ENCODE measurements at places on chromosomes 2 and 18. TPM values are rescaled to one million over a fixed set of nuclear protein-coding genes. Genes with fewer than 3 reads are reported as not detected.

The ANKRD29 gene
- 0.90 TPM for total RNA-seq

The KIAA2012 gene
- total RNA-seq, result not detected

The UPP2 gene
- not detected for total RNA-seq

The CRYBA2 gene
- total RNA-seq, result not detected

The INHBB gene
- 4.0 TPM for total RNA-seq

The ANKAR gene
- total RNA-seq, result 4.3 TPM

The POTEI gene
- not detected for total RNA-seq

The TGOLN2 gene
- 98.8 TPM for total RNA-seq

The PTPN2 gene
- 22.2 TPM for total RNA-seq

The CYTIP gene
- total RNA-seq, result not detected

The MBD2 gene
- 22.0 TPM for total RNA-seq

The ALLC gene
- total RNA-seq, result not detected

The GLI2 gene
- total RNA-seq, result 6.6 TPM

The LMAN1 gene
- 196 TPM for total RNA-seq

The EPAS1 gene
- total RNA-seq, result 341 TPM

The AFF3 gene
- total RNA-seq, result 0.32 TPM

The NYAP2 gene
- total RNA-seq, result not detected

The LRP1B gene
- total RNA-seq, result under 0.01 TPM

The TMEM169 gene
- total RNA-seq, result 0.65 TPM

The SLC4A3 gene
- 6.3 TPM for total RNA-seq

Measured in cardiac atrium fibroblast (primary cell).